Bone marrow (tissue), 2 donors: ENCODE measurements at places on chromosomes 16 and 17.

DNA sequence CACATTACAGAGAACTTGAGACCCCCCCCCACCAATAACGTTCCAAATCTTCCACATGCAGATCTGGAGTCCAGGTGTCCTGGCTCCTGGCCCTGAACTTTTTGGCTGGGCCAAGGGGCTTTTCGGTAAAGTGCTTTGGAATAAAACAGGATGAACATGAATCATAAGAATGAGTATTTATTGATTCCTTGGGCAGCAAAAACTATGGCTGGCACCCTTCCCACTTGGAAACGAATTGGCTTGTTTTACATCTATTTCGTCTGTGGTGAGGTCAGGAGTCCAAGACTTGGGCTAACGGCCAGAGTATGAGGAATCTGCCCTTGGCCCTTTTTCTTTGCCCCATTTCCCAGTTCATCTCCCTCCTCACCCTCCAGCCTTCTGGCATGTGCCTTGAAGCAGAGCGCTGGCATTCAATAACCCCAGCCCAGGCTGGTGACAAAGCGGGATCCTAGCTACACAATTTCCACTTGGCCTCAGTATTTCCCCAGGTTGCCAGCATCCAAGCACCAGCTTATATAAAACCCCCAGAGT, 4.1 kb upstream of the UBTF start:
- no peak for DNase-seq

DNA sequence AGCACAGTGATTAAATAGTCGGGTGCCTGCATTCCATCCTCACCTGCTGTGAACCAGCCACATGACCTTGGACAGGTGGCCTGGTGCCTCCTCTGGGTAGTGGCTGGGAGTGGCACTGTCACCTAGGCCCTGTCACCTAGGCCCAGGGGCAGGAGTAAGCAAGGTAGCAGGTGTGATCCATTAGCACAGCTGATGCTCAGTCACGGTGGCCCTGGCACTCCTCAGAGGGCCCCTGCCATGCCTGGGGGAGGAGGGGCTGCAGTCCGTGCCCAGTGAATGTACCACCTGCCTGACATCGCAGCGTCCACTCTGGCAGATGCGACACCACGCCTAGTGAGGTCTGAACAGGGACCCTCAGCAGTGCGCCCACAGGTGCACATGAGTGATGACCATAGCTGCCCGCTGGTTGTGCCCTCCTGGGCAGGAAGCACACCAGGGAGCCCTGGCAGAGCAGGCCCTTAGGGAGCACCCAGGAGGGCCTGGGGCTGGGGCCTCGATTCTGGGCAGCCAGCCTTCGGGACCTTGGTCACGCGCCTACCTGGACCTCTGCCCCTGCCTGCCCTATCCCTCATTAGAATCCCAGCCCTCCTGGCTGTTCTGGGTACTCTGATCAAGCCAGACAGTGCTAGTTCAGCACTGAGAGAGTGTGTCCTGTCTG, 33.1 kb upstream of the CRISPLD2 start:
- DNase-seq, result no peak

GRCh38 chr17:79968116-79968515, 67.6 kb downstream of the TBC1D16 start:
- DNase-seq, result no peak

DNA sequence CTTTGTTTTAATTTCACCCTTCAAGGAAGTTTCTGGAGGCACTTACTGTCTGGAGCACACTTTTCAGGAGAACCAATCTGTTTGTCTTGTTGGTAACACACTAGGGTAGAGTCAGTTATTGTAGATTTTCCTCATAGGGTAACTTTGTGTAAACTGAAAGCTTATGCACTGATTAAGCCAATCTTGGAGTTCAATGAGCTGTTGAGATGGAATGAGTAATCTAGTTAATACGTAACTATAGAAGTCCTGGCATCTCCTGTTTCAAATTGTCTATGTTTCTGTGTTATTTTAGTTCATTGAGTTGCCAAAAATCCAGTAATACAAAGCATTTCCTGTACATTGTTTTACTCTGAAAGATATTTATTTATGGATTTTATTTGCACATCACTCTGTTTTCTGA, 111.6 kb upstream of the HAS3 start:
- DNase-seq, result no peak

DNA sequence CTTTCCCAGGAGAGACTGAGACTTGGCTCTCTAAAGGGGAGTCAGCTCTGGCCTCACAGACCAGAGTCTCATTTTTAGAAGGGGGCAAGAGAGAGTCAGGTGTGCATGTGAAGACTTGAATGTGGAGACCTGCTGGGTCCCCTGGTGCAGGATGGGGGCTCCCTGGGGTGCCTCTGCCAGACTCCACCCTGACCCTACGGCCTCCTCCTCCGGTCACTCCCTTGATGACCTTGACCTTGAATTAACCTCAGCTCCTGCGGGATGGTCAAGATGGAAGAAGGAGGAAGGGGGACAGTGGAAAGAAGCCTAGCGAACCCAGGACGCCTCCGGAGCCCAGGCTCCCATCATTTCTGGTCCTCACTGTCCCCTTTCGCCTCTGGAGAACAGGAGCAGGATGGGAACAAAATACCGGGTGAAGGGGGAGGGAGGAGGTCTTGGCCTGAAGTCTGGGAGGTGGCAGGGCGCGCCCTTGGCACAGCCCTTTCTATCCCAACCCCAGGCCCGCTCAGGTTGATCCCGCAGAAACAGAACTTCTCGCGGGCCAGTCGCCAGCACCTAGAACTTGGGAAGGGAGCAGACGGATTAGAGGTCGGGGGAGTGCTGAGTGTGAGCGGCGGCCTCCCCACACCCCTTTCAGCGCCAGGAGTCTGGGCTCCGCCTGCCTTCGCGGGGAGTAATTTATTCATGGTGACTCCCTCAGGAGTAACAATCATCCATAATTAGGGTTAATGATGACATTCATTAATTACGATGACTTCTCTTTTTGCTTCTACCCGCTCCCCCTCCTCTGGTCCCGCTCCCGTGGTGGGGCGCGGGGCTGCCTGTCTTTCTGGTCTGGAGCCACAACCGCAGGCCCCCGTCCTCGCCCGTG, 1.6 kb downstream of the STAC2 start:
- no peak for DNase-seq

- DNase-seq, result no peak
Measured at GRCh38 chr17:77308861-77309726, 168.3 kb downstream of the SEC14L1 start.

- DNase-seq, result no peak
Measured at GRCh38 chr17:28474111-28474531, 677 bp downstream of the SLC13A2 start.

DNA sequence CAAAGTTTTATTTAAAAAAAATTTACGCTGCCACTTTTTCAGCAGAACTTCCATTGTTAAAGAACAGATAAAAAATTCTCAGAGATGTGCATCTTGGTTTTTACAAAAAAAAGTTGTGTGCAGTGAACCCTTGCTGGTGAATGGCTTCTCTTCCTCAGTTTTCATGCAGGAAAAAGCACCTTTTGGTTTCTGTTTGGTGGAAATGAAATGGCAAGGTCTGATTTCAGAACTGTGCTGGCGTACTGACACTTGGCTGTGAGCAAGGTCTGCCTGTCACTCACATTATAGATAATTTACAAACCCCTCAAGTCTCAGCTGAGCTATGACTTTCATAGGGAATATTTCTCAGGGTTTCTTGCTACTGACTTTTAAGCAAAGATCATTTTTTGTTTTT, 5.7 kb upstream of the SALL1 start:
- no peak for DNase-seq

DNA sequence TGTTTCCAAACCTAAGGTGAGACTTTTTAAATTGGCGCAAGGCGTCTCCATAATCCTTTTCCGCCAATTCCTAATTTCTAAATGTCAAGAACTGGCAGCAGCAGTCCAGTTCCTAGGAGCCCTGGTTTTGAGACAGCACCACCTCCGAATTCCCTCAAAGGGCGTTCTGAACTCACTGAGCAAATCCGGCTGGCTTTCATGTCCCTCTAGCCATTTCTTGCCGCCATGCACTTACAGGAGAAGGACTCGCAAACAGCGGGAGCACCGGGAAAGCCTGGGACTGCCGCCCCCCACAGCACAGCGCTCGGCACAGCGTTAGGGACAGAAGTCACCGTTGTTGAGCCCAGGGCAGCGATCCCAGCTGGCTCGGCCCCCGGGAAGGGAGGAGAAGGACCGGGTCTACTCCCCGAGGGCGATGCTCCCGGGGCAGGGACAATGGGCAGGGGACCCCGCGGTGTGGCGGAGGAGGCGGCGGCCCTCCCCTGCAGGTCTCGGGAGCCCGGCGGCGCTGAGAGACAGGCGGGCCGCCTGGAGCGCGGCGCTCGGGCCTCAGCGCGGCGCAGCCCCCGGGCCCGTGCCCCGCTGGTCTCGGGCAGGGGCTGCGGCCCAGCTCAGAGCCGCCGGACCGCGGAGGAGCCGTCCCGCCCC, 545 bp downstream of the ARHGAP17 start:
- no peak for DNase-seq

- DNase-seq, result no peak
Measured at GRCh38 chr17:80117491-80118401, 16.4 kb downstream of the GAA start.

GRCh38 chr16:72876981-72877373, 171.0 kb downstream of the ZFHX3 start:
- no peak for DNase-seq

GRCh38 chr16:78889346-78889745, 711.2 kb downstream of the MAF start:
- no peak for DNase-seq

DNA sequence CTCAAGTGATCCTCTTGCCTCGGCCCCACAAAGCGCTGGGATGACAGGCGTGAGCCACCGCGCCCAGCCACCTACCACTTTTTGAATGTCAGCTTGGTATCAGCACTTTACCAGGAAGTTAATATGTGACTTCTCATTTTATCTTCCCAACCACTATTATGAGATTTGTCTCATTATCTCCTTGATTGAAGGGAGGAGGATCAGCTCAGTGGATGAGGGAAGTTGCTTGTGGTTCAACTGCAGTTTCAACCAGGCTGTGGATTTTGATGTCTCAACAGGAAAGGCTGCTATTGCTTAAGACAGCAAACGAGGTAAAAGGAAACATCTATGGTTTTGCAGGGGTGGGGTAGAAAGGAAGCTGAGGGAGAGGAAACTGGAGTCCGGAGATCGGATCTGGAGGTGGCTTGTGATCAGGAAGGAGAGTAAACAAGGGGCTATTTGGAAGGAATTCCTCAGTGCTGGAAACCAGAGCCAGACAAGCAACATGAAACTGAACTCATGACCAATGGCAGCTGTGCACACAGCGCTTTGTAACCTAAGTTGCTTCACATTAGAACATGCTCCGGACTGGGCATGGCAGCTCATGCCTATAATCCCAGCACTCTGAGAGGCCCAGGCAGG, 180.5 kb downstream of the VPS53 start:
- DNase-seq, result peak; percentile 27

GRCh38 chr17:63665527-63666214, 34.3 kb downstream of the LIMD2 start:
- peak; percentile 5 for DNase-seq

DNA sequence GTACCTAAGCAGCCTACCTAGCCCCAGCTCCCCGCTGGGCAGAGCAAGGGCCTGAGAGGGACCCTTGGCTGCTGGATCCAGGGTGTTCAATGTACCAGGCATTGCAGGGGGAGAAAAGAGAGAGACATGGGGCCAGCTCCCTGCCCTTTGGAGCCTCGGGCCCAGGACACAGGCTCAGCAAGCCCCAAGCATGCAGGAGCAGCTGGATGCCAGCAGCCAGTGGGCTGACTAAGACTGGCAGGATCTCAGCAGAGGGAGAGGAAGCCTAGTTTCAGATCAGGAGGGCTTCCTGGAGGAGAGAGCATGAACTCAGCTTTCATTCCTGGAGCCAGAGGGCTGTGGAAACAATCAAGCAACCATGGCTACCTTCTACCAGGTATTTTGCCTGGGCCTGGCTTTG, 82.0 kb upstream of the NKD1 start:
- no peak for DNase-seq

DNA sequence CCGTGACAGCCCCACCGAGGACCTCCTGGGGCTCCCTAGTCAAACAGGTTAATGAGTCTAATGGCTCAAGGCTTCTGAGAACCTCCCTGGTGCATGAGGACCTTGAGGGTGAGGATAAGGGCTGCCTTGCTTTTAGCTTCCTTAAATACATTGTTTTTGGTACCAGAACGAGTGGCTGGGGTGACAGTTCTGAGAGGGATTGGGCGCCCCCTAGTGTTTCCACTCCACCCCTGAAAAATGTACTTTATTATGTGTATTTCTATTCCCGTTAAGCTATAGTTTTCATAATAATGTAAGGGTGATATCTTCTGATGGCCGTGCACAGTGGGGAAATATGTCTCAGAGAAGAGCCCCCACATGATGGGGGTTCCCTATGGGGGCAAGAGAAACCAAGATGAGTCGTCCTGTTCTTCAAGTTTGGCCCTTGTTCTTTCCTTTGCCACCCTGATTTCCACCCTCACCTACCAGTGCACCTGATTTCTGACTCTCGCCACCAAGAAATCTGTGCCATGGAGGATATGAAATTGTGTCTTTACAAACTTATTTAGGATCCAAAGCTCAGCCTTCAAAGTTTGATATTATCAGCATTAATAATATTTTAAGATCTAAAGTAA, 14.5 kb upstream of the VWA3A start:
- peak; percentile 58 for DNase-seq
